Left ventricle myocardium superior (tissue), 1 donor: ENCODE measurements at places on chromosomes 4 and X. TPM values are rescaled to one million over a fixed set of nuclear protein-coding genes. Genes with fewer than 3 reads are reported as not detected.

ADH1A gene
- total RNA-seq: 0.57 TPM

GRCh38 chr4:175380841-175381240, 431.2 kb downstream of the GPM6A start:
- DNase-seq: no peak

DNA sequence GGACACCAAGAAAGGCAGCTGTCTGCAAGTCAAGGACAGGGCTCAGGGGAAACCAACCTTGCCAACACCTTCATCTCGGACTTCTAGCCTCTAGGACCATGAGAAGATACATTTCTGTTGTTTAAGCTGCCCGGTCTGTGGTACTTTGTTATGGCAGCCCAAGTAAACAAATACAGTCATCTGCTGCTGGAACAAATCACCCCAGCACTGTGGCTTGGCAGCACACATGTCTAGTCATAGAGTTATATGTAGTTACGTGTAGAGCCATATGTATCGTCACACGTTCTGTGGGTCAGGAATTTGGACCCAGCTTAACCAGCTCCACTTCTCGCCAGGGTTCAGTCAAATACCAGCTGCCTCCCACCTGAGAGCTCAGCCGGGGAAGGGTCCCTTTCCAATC, 2.5 kb downstream of the HTT-AS start:
- DNase-seq: no peak

CDS1 gene
- 0.55 TPM for total RNA-seq

C4orf54 gene
- total RNA-seq: 0.77 TPM

- DNase-seq: no peak
Observed at GRCh38 chr4:89336818-89337420, 29.3 kb upstream of the GPRIN3 start.
